ENCODE measurements at places on chromosomes 2 and 18. TPM values are rescaled to one million over a fixed set of nuclear protein-coding genes. Genes with fewer than 3 reads are reported as not detected.
A peak's percentile ranks its signal among the peaks of the same experiment; 100 is the strongest.

Gene TCF7L1
- total RNA-seq = 4.6 TPM

Gene CD8B
- total RNA-seq = not detected

DNA sequence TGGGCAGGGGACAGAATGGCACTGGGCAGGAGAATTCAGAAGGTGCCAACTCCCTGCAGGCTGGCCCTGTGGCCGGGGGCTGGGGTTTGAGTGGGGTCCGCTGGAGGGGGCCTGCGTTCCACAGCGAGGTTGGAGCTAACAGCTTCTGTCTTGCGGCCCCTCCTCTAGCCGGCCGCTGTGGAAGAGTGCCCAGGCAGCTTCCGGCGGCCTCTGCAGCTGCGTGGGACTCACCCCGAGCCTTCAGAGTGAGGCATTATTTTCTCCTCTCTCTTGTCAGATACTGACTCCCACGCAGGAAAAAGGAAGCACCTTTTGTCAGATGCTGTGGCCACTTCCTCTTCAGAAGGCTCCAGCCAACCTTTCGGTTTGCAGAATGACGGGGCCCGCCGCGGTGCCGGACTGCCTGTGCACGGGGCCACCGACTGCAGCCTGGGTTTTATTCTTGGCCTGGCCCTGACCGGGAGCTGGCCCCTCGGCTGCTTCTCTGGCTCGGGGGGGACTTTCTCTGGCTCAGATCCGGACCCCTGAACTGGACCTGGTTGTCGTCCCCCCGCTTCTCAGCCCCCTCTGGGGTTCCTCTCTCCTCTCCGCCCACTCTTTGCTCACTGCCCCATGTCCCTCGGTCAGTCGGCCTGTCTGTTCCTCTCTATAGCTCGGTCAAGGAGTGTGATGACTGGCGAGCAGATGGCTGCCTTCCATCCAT, 40.1 kb downstream of the ARHGAP25 start:
- peak overlapping the region; percentile 59 for H3K4me3 ChIP-seq
- no peaks in the 10 kb centered on the region for H3K36me3 ChIP-seq
- DNase-seq = peak; percentile 70
- H3K4me1 ChIP-seq = peaks cover 50% of the 10 kb centered on the region
- H3K27ac ChIP-seq = peak overlapping the region; percentile 83
- no peaks in the 10 kb centered on the region for H3K27me3 ChIP-seq

Gene CTLA4
- total RNA-seq = 0.17 TPM

GRCh38 chr2:106851881-106852501, 34.0 kb downstream of the ST6GAL2 start:
- H3K36me3 ChIP-seq = no peaks in the 10 kb centered on the region
- H3K4me1 ChIP-seq = peaks cover 6% of the 10 kb centered on the region
- H3K27me3 ChIP-seq = no peaks in the 10 kb centered on the region
- H3K4me3 ChIP-seq = no peak overlapping the region
- H3K27ac ChIP-seq = no peak overlapping the region

GRCh38 chr18:8754995-8755960, 49.9 kb downstream of the MTCL1 start:
- no peaks in the 10 kb centered on the region for H3K36me3 ChIP-seq
- H3K4me1 ChIP-seq = no peaks in the 10 kb centered on the region
- no peaks in the 10 kb centered on the region for H3K27me3 ChIP-seq
- DNase-seq = no peak
- H3K27ac ChIP-seq = no peak overlapping the region

Gene LYPD6B
- total RNA-seq = not detected

GRCh38 chr2:240814280-240814679, 5.7 kb downstream of the KIF1A start:
- H3K27me3 ChIP-seq = peaks cover 18% of the 10 kb centered on the region
- no peaks in the 10 kb centered on the region for H3K36me3 ChIP-seq
- peaks cover 5% of the 10 kb centered on the region for H3K4me1 ChIP-seq
- DNase-seq = no peak
- H3K27ac ChIP-seq = no peak overlapping the region

Gene HOXD9
- total RNA-seq = not detected

GRCh38 chr2:7502336-7502735, 585.1 kb downstream of the RNF144A start:
- no peak overlapping the region for H3K27ac ChIP-seq
- no peak for DNase-seq
- no peaks in the 10 kb centered on the region for H3K36me3 ChIP-seq
- H3K4me3 ChIP-seq = no peak overlapping the region

DNA sequence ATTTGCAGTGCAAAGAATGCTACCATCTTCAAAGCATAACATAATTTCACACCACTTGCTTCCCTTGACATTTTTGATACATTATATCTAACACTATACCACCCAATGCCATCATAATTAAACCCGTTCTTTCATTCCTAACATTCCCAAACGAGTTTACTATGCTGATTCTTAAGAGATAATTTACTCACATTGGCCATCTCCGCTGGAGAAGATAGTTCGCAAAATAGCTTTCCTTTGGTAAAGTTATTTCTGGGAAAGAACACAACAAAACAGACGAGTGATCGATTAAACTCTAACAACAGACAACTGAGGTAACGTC, 716 bp downstream of the MMADHC start:
- peaks cover 46% of the 10 kb centered on the region for H3K4me1 ChIP-seq
- DNase-seq = no peak
- H3K27ac ChIP-seq = peak overlapping the region; percentile 93
- H3K4me3 ChIP-seq = peak overlapping the region; percentile 88

GRCh38 chr18:74539289-74539688, 5.0 kb downstream of the CNDP1 start:
- H3K36me3 ChIP-seq = no peaks in the 10 kb centered on the region
- H3K4me3 ChIP-seq = no peak overlapping the region
- H3K27me3 ChIP-seq = no peaks in the 10 kb centered on the region
- no peak overlapping the region for H3K27ac ChIP-seq

Gene SERPINB5
- not detected for total RNA-seq

DNA sequence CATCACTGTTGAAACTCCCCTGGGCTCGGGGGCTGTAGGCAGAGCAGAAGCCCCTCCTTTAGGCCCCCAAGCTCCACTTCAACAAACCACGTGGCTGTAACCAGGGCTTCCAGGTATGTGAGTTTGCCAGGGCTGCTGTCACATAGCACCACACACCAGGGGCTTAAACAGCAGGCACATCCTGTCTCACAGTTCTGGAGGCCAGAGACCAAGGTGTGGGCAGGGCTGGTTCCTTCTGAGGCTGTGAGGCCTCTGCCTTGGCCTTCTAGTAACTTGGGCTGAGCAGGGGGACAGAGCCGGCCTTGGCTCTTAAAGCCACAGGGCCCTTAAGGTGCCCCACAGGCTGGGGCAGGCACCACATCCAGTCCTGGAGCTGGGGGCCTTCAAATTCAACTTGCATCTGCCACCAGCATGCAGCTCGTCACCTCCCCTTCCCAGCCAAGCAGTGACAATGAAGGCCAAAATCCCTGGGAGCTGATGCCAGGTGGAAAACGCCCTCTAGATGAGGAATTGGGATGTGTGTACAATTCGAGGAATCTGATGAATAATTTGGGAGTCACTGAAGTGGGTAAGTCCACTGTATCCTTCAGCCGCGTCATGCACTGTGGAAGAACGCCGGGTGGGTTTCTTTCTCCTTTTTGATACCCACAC, 104.2 kb upstream of the ODC1 start:
- H3K36me3 ChIP-seq = no peaks in the 10 kb centered on the region
- no peak for DNase-seq
- peaks cover 18% of the 10 kb centered on the region for H3K4me1 ChIP-seq
- H3K4me3 ChIP-seq = no peak overlapping the region

- DNase-seq = no peak
- H3K4me3 ChIP-seq = no peak overlapping the region
- H3K27ac ChIP-seq = no peak overlapping the region
- H3K4me1 ChIP-seq = no peaks in the 10 kb centered on the region
- H3K36me3 ChIP-seq = no peaks in the 10 kb centered on the region
- no peaks in the 10 kb centered on the region for H3K27me3 ChIP-seq
Measured at GRCh38 chr2:212815453-212815852, 276.9 kb upstream of the ERBB4 start.

Gene DYNAP
- total RNA-seq = not detected

Gene EMILIN1
- 9.1 TPM for total RNA-seq

- no peak for DNase-seq
- no peak overlapping the region for H3K4me3 ChIP-seq
- no peak overlapping the region for H3K27ac ChIP-seq
- no peaks in the 10 kb centered on the region for H3K27me3 ChIP-seq
- H3K4me1 ChIP-seq = no peaks in the 10 kb centered on the region
- no peaks in the 10 kb centered on the region for H3K36me3 ChIP-seq
Measured at GRCh38 chr18:8795586-8796325, 90.4 kb downstream of the MTCL1 start.

GRCh38 chr2:29314816-29315571, 199.8 kb downstream of the CLIP4 start:
- no peaks in the 10 kb centered on the region for H3K36me3 ChIP-seq
- H3K4me3 ChIP-seq = no peak overlapping the region
- peaks cover 14% of the 10 kb centered on the region for H3K27me3 ChIP-seq
- H3K4me1 ChIP-seq = peaks cover 8% of the 10 kb centered on the region
- H3K27ac ChIP-seq = no peak overlapping the region

Gene MC5R
- total RNA-seq = not detected

GRCh38 chr18:57433934-57434535, 1.1 kb upstream of the ONECUT2 start:
- H3K36me3 ChIP-seq = no peaks in the 10 kb centered on the region
- H3K27ac ChIP-seq = no peak overlapping the region
- no peak for DNase-seq
- no peak overlapping the region for H3K4me3 ChIP-seq
- H3K4me1 ChIP-seq = peaks cover 37% of the 10 kb centered on the region

- no peaks in the 10 kb centered on the region for H3K36me3 ChIP-seq
- H3K27me3 ChIP-seq = no peaks in the 10 kb centered on the region
- H3K27ac ChIP-seq = peak overlapping the region; percentile 79
- peak overlapping the region; percentile 64 for H3K4me3 ChIP-seq
- peaks cover 29% of the 10 kb centered on the region for H3K4me1 ChIP-seq
Measured at GRCh38 chr2:10448576-10449485, 704 bp upstream of the ODC1 start.

DNA sequence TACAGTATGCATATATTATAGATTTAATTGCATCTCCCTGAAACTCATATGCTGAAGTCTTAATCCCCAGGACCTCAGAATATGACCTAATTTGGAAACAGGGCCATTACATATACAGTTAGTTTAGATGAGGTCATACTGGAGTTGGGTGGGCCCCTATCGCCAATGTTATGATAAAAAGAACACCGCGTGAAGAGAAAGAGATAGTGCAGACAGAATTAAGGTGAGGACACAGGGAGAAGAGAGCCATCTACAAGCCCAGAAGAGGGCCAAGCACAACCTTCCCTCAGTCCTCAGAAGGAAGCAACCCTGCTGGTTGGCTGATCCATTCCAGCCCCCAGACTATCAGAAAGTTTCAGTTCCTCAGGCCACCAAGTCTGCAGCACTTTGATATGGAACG, 311.9 kb upstream of the RAB6C start:
- H3K27me3 ChIP-seq = peaks cover 7% of the 10 kb centered on the region
- H3K4me3 ChIP-seq = no peak overlapping the region
- no peak for DNase-seq
- no peaks in the 10 kb centered on the region for H3K4me1 ChIP-seq

GRCh38 chr2:178426388-178426787, 24.6 kb downstream of the PRKRA start:
- H3K27me3 ChIP-seq = no peaks in the 10 kb centered on the region
- no peak overlapping the region for H3K4me3 ChIP-seq
- H3K4me1 ChIP-seq = no peaks in the 10 kb centered on the region
- DNase-seq = no peak

DNA sequence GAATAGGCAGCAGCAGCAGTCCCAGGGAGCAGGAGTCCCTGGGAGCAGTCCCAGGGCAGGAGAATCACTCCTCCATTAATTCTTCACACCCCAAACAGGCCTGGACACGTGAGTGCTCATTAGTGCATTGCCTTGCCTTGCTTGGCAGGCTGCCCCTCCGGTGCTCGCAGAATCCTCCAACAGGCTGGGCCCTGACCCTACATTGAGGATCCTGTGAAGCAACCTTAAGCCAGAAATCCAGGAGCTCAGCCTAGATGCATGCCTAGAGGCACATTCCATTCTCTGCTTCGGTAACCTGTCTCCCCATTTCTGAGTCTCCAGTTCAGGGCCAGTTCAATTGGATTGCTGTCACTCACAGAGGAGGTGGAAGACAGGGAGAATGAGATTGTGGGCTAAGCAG, 97.4 kb upstream of the LRATD1 start:
- DNase-seq = no peak
- no peaks in the 10 kb centered on the region for H3K36me3 ChIP-seq
- no peaks in the 10 kb centered on the region for H3K4me1 ChIP-seq
- no peak overlapping the region for H3K4me3 ChIP-seq
- H3K27ac ChIP-seq = no peak overlapping the region
- no peaks in the 10 kb centered on the region for H3K27me3 ChIP-seq

- H3K27me3 ChIP-seq = no peaks in the 10 kb centered on the region
- no peaks in the 10 kb centered on the region for H3K36me3 ChIP-seq
- H3K27ac ChIP-seq = no peak overlapping the region
Measured at GRCh38 chr18:48405978-48406377, 3.2 kb downstream of the ZBTB7C start.

GRCh38 chr2:150710916-150711315, 223.4 kb upstream of the RND3 start:
- no peaks in the 10 kb centered on the region for H3K27me3 ChIP-seq
- H3K4me1 ChIP-seq = no peaks in the 10 kb centered on the region
- no peaks in the 10 kb centered on the region for H3K36me3 ChIP-seq
- no peak overlapping the region for H3K27ac ChIP-seq
- no peak overlapping the region for H3K4me3 ChIP-seq

DNA sequence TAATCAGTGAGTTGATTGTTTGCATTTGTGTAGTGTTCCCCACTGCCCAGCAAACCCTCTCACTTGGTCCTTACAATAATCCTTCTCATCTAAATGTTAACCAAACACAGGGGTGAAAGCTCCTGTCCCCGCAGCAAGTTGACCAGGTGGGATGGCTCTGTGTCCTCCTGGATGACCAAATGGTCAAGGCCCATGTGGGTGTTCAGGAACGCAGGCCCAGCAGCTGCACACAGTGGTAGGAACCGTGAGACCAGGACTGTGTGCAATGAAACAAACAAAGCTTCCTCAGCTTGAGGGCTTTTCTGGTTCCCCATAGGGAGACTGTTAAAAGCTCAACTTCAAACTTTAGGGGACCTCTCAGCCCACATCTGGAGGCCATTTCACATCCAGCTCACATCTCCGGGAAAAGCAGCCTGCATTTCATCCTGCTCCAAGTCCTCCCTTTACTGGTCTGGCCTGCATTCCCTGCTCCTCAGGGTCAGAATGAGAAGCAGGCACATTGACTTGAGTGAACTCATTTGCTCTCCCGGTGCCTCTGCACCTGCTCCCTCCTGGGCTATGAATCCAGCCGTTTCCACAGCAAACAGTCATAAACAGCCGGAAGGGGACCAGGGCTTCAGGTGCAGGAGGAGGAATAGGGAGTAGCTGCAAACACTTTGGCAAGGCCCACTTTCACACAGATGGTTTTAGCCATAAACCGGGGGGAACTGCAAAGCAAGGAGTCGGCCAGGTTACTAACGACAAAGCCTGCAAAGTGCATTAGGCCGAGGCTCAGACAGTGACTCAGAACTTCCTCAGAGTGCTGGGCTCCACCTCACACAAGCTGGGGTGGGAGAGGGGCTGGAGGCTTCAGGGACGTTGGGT, 144.7 kb downstream of the CAPN13 start:
- no peak overlapping the region for H3K27ac ChIP-seq
- no peaks in the 10 kb centered on the region for H3K4me1 ChIP-seq
- no peaks in the 10 kb centered on the region for H3K27me3 ChIP-seq
- H3K36me3 ChIP-seq = no peaks in the 10 kb centered on the region

- DNase-seq = no peak
- no peak overlapping the region for H3K27ac ChIP-seq
- no peaks in the 10 kb centered on the region for H3K4me1 ChIP-seq
- no peak overlapping the region for H3K4me3 ChIP-seq
- no peaks in the 10 kb centered on the region for H3K36me3 ChIP-seq
Measured at GRCh38 chr2:53569957-53570727, 197.5 kb upstream of the CHAC2 start.

Gene SKA1
- total RNA-seq = 0.38 TPM

GRCh38 chr18:35949090-35949489, 23.4 kb upstream of the RMP24 start:
- H3K4me3 ChIP-seq = no peak overlapping the region
- H3K4me1 ChIP-seq = no peaks in the 10 kb centered on the region
- no peak overlapping the region for H3K27ac ChIP-seq
- no peaks in the 10 kb centered on the region for H3K36me3 ChIP-seq
- H3K27me3 ChIP-seq = no peaks in the 10 kb centered on the region

Data from heart right ventricle (tissue), 16 donors.